ENCODE measurements at places on chromosomes 3 and 15.
A peak's percentile ranks its signal among the peaks of the same experiment; 100 is the strongest.

- peak; percentile 67 for DNase-seq
Observed at GRCh38 chr15:56832125-56832524, 86.3 kb upstream of the TCF12 start.

- DNase-seq: no peak
Observed at GRCh38 chr3:16509721-16510619, 3.5 kb downstream of the RFTN1 start.

DNA sequence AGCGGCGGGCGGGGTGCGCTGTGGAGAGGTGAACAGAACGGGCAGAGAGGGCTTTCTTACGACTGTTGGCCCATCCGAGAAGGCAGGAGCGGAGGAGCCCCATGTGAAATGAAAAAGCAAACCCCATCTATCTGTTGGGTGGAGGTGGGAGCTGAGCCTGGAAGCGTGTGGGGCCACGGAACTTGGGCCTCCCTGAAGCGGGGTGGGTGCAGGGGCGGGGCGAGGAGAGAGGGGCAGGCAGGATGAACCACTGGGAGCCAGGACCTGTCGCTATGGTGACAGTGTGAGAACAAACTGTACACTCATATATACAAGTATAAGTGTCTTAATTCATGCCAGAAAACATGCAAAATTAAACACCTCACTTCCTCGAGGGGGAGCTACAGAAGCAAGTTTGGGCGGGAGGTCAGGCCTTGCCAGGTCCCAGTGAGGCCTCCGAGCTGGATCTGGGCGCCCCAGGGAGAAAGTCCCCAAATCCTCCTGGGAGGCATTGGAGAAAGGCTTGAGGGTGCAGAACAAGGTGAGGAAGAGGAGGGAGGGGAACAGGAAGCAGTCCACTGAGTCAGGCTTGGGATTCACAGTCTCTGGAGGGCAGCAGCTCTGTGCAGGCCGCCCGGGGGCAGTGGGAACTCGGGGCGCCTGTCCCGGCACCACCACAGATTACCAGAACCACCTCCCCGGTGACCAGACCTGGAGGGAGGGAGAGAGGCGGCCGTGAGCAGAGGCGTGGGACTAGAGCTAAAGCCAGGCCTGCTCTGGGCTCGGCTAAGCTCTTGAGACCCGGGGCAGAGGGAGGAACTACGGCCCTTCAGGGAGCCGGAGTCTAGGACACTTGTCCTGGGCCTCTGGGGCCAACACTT is 34.8 kb downstream of the RBPMS2 start:
- peak; percentile 53 for DNase-seq

DNA sequence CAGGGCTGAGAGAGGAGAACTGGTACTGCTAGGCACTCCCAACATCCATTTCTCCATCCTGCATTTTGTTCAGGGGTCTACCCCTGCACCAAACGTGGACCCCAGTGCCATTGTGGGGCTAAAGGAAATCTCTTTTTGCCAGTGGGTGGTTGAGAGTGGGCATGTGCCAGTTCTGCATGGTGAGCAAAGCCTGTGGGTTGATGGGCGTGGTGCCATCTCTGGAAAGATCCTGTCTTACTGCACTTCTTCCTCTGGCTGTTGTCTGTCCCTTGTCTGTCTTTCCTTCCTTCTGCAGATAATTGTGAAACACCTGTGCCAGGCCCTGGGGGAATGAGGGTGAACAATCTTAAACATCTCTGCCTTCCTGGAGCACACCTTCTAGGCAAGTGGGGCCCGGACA is 1.4 kb upstream of the RARRES1 start:
- DNase-seq: no peak

GRCh38 chr15:54150255-54150654 is 172.0 kb downstream of the UNC13C start:
- peak; percentile 40 for DNase-seq

DNA sequence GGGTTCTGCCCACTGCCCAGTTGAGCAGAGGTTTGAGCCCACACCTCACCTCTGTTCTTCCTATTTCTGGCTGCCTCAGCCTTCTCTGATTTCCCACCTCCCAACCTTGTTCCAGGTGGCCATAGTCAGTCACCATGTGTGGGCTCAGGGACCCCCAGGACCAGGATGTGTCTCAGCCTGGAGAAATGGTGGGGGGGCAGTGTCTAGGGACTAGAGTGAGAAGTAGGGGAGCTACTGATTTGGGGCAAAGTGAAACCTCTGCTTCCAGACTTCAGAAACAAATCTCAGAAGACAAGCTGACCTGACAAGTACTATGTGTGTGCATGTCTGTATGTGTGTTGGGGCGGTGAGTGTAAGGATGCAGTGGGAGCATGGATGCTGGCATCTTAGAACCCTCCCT is 22.9 kb downstream of the SHF start:
- DNase-seq: no peak

GRCh38 chr15:35991386-35991785 is 445.4 kb upstream of the DPH6 start:
- DNase-seq: no peak

DNA sequence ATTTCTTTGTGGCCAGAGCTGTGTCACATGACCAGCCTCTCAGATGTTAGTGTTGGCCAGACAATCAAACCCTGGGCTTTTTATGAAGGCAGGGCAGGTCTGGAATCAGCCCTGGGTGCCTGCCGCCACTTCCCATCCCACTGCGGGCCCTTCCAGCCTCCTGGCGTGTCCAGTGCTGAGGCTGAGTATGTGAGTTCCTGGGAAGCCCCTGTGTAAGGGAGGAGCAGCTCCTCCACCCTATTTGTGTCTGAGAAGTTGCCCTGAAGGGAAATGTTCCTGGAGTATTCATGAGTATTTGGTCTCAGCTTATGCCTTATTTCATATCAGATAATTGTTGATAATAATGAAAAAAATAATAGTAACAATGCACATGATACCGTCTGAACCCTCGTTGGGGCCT is 190.1 kb downstream of the NSMCE3 start:
- no peak for DNase-seq

DNA sequence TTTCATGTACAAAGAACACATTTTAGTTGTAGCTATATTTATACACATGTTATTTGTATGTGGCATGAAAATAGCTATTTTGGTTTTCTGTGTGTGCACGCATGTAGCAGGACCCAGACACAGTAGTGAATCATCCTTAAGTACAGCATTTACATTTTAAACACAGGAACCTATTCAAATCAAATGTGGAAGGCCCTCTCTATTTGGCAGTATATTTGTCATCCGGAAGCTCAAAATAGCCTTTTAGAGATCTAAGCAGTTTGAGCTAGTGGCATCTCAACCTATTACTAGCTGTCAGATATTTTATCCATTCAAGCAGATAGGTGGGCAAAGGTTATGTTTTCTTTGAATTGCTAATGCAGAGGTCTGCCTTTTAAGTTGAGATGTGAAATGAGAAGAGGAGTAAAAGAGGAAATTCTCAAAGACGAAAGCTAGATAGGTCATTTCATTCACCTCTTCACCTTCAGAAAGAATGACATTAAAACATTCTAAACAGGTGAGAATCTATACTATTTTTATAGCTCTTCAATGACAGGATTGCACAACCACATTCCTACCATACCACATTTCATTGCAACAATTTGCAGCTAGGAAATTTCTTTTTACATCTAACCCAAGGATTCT is 46.3 kb upstream of the TIPARP start:
- DNase-seq: no peak

GRCh38 chr3:32195995-32196540 is 42.4 kb upstream of the CMTM8 start:
- no peak for DNase-seq

- DNase-seq: no peak
Observed at GRCh38 chr3:140762746-140763145, 84.9 kb downstream of the TRIM42 start.

GRCh38 chr15:82792068-82792467 is 13.8 kb downstream of the FSD2 start:
- DNase-seq: no peak

Data from astrocyte of the hippocampus (primary cell).